ENCODE measurements at places on chromosomes 2 and 18.

DNA sequence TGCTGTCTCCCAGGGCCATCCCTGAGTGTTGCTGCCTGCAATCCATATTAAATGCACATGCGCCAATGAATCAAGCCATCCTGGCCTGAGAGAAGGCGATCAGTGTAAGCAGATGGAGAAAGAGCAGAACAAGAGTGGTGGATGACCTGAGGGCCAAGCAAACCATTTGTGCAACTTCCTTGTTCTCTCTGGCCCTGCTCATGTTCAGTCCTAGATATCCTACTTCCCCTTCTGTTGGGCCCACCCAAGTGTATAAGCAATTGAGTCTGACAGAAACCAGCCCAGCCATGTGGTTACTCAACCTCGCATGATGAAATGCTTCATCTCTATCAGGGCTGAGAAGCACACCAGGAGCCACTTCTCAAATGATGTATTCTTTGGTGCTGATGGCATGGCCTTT is 383.1 kb upstream of the ID2 start:
- no peak for DNase-seq

GRCh38 chr2:37843556-37843955 is 81.5 kb upstream of the RMDN2 start:
- no peak for DNase-seq

DNA sequence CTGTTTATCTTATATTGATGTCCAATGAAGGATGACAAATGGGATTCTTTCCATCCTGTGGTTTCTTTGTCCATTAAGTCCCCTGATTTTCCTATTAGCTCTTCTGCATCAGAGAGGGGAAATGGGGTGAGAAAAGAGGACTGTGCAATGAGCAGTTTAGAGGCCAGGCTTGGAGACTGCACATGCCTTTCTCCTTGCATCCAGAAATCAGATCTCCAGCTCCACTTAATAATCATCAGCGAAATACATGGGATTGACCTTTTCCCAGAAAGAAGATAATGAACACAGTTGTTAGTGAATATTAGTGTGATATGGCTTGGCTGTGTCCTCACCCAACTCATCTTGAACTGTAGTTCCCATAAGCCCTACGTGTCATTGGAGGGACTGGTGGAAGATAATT is 697.4 kb downstream of the CBLN2 start:
- DNase-seq = no peak

- DNase-seq = no peak
Observed at GRCh38 chr2:7203056-7203467, 285.9 kb downstream of the RNF144A start.

GRCh38 chr2:232013701-232014353 is 52.3 kb downstream of the DIS3L2 start:
- DNase-seq = no peak

GRCh38 chr18:60549338-60549960 is 176.9 kb upstream of the MC4R start:
- no peak for DNase-seq

DNA sequence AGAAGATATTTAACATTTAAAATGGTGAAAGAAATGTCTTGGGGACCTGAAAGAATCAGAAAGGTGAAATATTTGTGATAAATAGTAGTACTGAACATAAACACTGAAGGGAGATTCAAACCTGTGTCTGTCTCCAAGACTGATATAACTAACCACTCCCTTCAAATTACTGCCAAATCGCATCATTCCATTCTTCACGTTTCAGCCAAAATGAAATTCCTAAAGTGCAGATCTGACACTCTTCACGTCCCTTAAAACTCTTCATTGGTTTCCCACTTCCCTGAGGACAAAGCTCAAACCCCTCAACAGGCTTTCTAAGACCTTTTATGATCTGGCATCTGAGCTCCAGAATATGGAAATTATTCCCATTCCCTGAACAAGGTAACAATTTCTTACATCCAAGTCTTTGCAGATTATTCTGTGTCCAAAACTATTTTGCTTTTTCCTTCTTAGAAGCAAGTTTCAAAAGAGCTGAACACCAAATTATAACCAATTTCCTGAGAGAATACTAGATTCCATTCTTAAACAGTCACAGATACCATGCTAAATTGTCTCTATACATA is 18.9 kb downstream of the SLC8A1 start:
- no peak for DNase-seq

DNA sequence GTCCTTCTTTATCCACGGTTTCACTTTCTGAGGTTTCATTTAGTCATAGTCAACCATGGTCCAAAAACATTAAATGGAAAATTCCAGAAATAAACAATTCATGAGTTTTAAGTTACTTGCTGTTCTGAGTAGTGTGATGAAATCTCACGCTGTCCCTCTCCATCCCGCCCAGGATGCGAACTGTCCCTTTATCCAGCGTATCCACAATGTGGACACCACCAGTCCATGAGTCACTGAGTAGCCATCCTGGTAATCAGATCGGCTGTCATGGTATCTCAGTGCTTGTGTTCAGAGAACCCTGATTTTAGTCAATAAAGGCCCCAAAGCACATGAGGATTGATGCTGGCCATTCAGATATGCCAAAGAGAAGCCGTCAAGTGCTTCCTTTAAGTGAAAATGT is 3.7 kb downstream of the SP140L start:
- DNase-seq = no peak

DNA sequence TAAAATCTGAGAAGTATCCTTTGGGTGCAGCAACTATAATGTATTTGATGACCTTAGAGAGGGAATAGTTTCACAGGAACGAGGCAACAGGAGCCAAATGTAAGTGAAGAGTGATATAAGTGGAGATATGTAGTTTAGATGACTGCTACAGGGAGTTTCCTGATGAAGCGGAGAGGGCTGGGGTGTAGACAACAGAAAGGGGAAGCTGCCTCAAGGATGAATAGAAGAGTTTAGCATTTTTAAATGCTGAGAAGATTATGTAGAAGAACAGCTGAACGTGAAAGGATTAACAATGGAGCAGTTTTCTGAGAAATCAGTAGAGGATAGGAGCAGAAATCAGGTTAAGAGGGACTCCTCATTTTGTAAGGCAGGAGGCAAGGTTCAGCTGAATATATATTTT is 133.3 kb downstream of the LCLAT1 start:
- no peak for DNase-seq

DNA sequence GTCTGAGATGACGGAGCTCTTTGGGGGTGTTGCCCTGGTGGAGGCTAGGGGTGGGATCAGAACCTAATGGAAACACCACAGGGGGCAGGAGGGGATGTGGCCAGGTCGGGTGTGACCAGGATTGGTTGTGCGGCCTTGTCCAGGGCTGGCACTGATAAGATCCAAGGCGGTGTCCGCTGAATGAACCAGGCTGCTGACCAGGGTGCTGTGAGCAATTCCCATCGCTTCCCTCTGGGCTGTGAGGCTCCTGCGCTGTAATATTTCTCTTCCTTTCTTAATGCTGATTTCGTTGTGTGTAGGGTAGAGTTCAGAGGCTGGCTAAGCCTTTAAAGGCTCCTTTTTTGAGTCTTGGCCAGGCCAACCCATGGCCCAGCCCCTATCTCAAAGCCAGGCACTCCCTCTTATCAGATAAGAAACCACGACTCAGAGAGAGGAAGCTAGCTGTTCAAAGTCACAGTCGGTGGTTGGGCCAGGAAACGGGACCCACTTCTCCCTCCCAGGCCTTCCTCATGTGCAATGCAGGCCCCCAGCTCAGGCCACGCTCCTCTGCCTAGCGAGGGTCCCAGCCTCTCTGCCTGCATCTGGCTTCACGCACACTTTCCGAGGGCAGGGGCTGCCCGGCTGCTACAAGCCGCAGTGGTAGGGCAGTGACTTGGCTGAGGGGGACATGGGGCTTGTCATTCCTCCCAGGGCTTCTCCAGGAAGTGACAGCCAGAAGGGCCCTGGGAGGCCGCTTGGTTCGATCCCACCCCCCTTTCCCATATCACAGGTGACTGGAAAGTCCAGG is 26.0 kb upstream of the FOSL2 start:
- DNase-seq = no peak

GRCh38 chr2:96847586-96847985 is 3.8 kb upstream of the ANKRD23 start:
- no peak for DNase-seq

DNA sequence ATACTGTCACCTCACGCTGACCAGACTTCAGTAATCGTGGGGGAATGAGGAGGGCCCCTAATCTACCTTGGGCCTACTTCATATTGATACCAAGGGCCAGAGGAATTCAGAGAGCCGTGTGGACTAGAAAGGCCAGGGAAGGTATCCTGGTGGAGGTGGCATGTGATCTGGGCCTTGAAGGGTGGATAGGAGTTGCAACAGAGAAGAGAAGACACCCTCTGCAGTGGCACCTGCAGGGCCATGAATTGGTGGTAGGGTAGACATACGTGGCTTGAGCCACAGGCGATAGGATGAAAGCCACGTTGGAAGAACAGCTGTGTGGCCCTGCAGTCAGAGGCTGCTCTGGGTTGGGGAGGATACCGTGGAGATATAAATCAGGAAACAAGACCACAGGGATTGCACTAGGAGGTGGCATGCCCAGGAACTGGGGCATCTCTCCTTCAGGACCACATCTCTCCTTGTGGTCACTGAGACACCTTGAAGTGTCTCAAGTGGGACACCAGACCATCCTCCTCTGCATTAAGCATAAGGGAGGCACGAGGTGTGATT is 141.4 kb downstream of the CYP26B1 start:
- no peak for DNase-seq

DNA sequence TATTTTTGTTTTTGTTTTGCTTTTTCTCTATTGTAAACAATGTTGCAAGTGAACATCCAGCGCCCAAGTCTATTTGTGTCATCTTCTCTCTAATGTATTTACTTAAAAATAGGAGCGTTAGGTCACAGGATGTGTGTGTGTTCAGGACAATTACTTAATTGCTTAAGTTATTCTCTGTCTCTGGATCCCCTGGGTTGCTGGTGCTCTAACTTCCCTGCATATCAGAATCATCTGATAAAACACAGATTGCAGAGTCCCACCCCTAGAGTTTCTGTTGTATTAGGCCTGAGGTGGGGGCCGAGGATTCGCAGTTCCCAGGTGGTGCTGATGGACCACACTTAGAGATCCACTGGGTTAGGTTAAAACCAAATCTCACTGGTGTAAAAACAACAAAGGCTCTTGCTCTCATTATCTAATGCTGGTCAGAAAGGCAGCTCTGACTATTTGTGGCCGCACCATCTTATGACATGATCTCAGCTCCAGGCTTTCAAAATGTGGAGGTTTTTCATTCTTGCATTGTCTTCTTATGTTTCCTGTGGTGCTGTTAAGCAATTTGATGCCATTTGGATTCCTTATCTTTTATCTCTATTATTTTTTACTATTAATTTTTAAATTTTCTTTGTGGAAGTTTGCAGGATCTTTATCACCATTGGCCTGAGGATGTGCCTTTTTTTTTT is 87.7 kb downstream of the CLIP4 start:
- no peak for DNase-seq

- no peak for DNase-seq
Observed at GRCh38 chr2:85992611-85993010, 103.8 kb upstream of the ST3GAL5 start.

DNA sequence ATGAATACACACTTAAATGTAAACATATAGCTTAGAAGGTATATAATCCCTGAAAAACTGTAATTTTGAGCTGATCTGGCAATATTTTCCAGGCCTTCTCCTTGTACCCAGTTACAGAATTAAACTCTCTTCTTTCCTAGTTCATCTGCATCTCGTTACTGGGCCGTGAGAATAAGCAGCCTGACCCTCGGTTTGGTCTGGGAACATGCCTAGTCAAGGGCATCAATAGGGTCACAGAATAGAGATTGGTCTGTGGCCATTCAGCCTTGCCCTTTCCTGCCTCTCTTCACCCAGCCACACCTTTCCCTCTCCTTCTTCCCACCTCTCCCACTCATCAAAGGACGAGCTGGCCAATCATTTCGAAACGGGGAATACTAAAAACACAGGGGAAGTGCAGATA is 27.3 kb downstream of the SULT1C2 start:
- DNase-seq = no peak

GRCh38 chr2:215692387-215693079 is 256.7 kb upstream of the FN1 start:
- no peak for DNase-seq

- no peak for DNase-seq
Observed at GRCh38 chr2:119280680-119281079, 57.0 kb downstream of the STEAP3 start.

- no peak for DNase-seq
Observed at GRCh38 chr2:9284521-9285297, 78.1 kb downstream of the ASAP2 start.

GRCh38 chr18:31206787-31207381 is 44.2 kb upstream of the DSC1 start:
- DNase-seq = peak; percentile 59

DNA sequence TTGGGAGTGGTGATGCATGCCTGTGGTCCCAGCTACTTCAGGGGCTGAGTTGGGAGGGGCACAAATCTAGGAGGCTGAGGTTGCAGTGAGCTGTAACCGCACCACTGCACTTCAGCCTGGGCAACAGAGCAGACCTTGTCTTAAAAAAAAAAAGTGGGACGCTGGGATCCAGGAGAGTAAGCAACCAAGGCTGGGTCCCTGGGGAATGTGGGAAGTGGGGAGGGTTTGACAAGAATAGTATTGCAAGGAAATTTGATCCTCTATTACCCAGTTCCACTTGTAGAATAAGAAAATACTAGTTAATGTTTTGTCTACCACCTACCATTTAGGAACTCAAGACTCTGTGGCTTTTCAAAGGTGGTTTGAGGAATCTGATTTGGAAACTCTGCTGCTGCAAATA is 21.1 kb upstream of the DYTN start:
- no peak for DNase-seq

DNA sequence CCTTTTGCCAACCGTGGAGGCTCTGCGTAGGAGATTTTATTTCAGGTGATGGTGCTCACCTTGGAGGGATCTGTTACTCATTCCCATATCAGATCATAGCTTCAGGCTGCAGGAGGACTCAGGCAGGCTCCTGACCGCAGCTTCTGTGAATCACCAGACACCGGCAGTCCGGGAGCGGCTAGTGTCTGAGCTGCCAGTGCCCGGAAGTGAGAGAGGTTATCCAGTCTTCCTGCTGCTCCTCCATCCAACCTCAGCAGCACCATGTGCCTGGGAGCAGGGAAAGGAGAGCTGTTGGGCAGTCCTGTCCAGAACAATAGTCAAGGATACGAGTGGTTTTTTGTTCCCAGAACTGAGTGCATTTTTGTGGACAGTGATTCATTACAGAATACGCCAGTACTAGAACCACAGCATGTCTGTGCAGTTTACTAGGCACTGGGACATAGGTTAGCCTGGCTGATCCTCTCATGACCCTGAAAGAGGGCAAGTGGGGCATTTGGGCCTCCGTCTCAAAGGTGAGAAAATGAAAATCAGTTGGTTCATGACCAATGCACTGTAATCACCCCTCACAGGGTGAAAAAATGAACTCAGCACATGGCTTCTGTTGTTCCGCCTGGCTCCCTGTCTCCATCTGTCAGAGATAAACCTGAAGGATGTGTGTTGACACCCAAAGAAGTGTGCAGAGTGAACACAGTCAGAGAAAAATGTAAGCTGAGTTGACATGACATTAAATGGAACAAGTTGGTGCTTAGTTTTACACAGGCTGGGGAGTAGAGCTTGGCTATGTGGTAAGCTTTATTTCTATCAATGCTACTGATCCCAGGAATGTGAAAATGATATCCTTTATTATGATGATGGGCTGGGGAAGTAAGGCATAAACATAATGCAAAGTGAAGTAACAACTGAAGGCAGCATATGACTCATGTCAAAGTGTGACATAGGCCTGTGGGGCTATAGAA is 12.2 kb downstream of the FHOD3 start:
- DNase-seq = peak; percentile 39

Measured in left ventricle myocardium superior (tissue), 1 donor.